ENCODE measurements at places on chromosomes 2 and 18.

- no peak for DNase-seq
These were observed 48.1 kb downstream of the HPCAL1 start for GRCh38 chr2:10350761-10351160.

GRCh38 chr2:96267159-96267971, 1.3 kb downstream of the CIAO1 start:
- DNase-seq, result no peak

- DNase-seq, result no peak
These were observed 1067.0 kb upstream of the FANCL start for GRCh38 chr2:59308108-59308507.

- DNase-seq, result no peak
These were observed 46.5 kb downstream of the KCNIP3 start for GRCh38 chr2:95343429-95344214.

- no peak for DNase-seq
These were observed 35.2 kb upstream of the CDH19 start for GRCh38 chr18:66638856-66639629.

GRCh38 chr2:234142530-234142929, 92.0 kb downstream of the SPP2 start:
- DNase-seq, result no peak

Measured in PC-9 (cell line).